ENCODE measurements at places on chromosomes 3 and 15. TPM values are rescaled to one million over a fixed set of nuclear protein-coding genes. Genes with fewer than 3 reads are reported as not detected.

DNAH1 gene
- 0.51 TPM for total RNA-seq

ARL6IP5 gene
- total RNA-seq = 114 TPM

NTRK3 gene
- total RNA-seq = not detected

TNK2 gene
- total RNA-seq = 10.4 TPM

FOXL2 gene
- 1.5 TPM for total RNA-seq

FSD2 gene
- not detected for total RNA-seq

CLEC3B gene
- total RNA-seq = not detected

WDR82 gene
- total RNA-seq = 38.4 TPM

GHRL gene
- total RNA-seq = not detected

LINGO1 gene
- not detected for total RNA-seq

UBE3A gene
- 60.8 TPM for total RNA-seq

MINDY2 gene
- total RNA-seq = 10.1 TPM

NR2F2 gene
- 17.7 TPM for total RNA-seq

TUSC7 gene
- not detected for total RNA-seq

RARRES1 gene
- total RNA-seq = 9.8 TPM

SLC7A14 gene
- 0.12 TPM for total RNA-seq

GOLGA8T gene
- total RNA-seq = not detected

IL5RA gene
- total RNA-seq = not detected

ZNF592 gene
- 8.6 TPM for total RNA-seq

FLNB gene
- total RNA-seq = 264 TPM

NCKIPSD gene
- total RNA-seq = 45.5 TPM

FAM131A gene
- total RNA-seq = 21.3 TPM

DISP2 gene
- total RNA-seq = 0.40 TPM

OSTN gene
- not detected for total RNA-seq

TGM5 gene
- total RNA-seq = not detected

RBP2 gene
- not detected for total RNA-seq

CRYGS gene
- total RNA-seq = not detected

LIPC gene
- total RNA-seq = 12.9 TPM

WNT7A gene
- total RNA-seq = 8.6 TPM

PSTPIP1 gene
- not detected for total RNA-seq

ZPLD1 gene
- 0.07 TPM for total RNA-seq

CLRN1 gene
- not detected for total RNA-seq

CADPS gene
- total RNA-seq = not detected

SLC2A2 gene
- total RNA-seq = not detected

DPPA2 gene
- total RNA-seq = not detected

ANKRD34C gene
- not detected for total RNA-seq

NGLY1 gene
- total RNA-seq = 26.5 TPM

NSMCE3 gene
- 14.9 TPM for total RNA-seq

ELL3 gene
- 5.1 TPM for total RNA-seq

PROK2 gene
- total RNA-seq = not detected

CACNA1D gene
- 1.9 TPM for total RNA-seq

FEZF2 gene
- total RNA-seq = not detected

SLC12A1 gene
- not detected for total RNA-seq

Data from epithelial cell of proximal tubule (primary cell).